Left renal cortex interstitium (tissue), 4 donors: ENCODE measurements at places on chromosomes 2 and 18. TPM values are rescaled to one million over a fixed set of nuclear protein-coding genes. Genes with fewer than 3 reads are reported as not detected.

The C2orf72 gene
- 6.2 TPM for polyA plus RNA-seq

The KIF5C gene
- polyA plus RNA-seq: 4.0 TPM

The SDC1 gene
- polyA plus RNA-seq: 27.1 TPM

DNA sequence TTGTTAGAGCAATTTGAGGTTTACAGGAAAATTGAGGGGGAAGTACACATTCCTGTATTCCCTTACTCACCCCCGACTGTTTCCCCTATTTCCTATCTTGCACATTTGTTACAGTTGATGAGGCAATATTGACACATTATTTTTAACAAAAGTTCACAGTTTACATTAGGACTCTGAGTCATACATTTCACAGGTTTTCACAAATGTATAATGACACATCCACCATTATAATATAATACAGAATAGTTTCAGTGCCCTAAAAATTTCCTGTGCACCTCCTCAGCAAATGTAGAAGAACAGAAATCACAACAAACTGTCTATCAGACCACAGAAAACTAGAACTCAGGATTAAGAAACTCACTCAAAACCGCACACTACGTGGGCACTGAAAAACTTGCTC is 160.6 kb upstream of the RMP24 start:
- no peak for DNase-seq
